NCI-H146 (cell line): ENCODE measurements at places on chromosomes 2 and 18.
A peak's percentile ranks its signal among the peaks of the same experiment; 100 is the strongest.

DNA sequence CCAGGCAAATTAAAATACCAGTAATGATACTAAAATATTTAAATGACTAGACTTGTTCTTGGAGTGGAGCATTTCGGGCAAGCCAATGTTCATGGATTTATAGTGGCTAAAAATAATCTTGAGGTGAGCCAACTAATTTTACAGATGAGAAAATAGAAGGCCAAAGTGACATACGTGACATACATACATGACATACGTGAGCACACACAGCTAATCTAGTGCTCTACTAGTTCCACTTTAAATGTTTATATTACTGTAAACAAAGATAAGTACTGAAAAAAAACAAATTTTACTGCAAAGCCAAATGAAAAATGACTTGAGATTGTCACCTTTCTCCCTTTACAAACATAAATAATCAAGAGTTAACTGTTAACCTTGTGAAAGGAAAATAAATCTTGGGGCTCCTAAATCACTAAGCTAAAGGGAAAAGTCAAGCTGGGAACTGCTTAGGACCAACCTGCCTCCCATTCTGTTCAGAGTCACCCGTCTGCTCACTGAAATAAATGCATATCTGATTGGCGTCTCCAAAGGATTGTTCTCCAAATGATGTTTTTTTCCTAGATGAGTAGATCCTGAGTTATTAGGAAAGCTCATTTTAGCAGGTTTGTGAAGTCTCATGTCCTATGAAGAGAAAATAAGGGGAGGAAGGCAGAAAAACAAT lies 96.7 kb downstream of the PMS1 start:
- DNase-seq: no peak

- DNase-seq: no peak
Measured at GRCh38 chr2:103667335-103667884, 905.6 kb downstream of the TMEM182 start.

- DNase-seq: no peak
Measured at GRCh38 chr2:33287507-33288005, 188.9 kb upstream of the RASGRP3 start.

GRCh38 chr2:236085647-236086046 lies 82.5 kb downstream of the GBX2 start:
- DNase-seq: no peak

GRCh38 chr2:106638043-106638442 lies 150.9 kb downstream of the CD8B2 start:
- no peak for DNase-seq

DNA sequence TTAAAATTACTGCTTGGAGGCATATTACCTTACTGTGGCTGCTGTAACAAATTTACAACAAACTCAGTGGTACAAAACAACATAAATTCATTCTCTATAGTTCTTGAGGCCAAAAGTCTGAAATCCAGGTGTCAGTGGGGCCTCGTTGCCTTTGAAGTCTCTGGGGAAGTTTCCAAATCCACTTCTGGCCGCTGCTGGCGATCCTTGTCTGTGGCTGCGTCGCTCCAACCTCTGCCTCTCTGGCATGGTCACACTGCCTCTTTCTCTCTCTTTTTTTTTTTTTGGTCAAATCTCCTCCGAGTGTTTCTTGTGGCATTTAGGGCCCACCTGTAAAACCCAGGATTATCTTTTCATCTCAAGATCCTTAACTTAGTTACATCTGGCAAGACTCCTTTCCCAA lies 182.8 kb downstream of the ST6GAL2 start:
- DNase-seq: no peak

DNA sequence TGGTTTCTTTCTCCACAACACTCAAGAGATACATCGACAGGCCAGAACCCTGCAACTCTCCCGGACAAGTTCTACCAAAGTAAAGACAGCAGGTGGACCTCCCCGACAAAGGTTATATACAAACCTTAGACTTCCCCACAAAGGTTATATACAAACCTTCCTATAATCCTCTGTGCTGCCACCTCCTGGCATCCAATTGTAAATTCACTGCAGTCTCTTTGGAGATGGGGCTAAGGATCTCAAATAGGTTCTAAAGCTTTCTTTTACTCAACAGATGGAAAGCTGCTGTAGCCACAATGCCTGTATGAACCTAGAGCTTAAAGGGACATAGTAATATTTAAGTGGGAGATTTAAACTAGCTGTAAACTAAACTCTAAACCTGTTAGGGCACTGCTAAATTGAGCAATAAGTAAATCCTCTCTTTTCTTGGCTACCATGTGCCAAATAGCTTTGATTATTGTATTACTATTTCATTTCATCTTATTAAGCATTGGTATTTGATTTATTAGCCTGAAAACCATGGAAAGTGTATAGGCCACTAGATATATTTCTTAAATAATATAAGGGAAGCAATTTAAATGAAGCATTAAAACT lies 9.8 kb upstream of the MREG start:
- peak; percentile 33 for DNase-seq
